ENCODE measurements at places on chromosomes 3 and 15. TPM values are rescaled to one million over a fixed set of nuclear protein-coding genes. Genes with fewer than 3 reads are reported as not detected.

The DLL4 gene
- 0.36 TPM for total RNA-seq

The IL5RA gene
- total RNA-seq = 0.12 TPM

The CCNL1 gene
- total RNA-seq = 167 TPM

DNA sequence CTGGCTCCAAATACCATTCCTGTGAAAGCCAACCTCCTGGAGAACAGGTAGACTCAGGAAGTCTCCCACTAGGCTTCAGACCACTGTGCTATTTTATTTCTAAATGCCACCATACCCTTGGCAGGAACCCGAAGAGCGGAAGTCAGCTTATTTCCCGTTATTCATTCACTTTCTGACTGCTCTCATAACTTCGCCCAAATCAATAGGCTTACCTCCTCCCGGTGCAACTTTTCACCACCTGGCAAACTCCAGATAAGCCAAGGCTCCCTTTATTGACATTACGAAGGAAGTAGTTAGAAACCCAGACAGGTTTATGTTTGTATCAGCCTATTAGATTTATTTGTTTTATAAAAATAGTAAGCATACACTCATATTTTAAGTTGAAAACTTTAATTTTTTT is 3.3 kb upstream of the CCDC54 start:
- DNase-seq = no peak

The CISH gene
- 341 TPM for total RNA-seq

All from activated T-helper 1 cell treated with anti-CD3 and anti-CD28 coated beads, Interleukin-12 subunit alpha, Interleukin-12 subunit beta, Interleukin-2, Interleukin-4 antibody, amounts not matched to agents 30 ng/mL and 10 ng/mL and 1 ng/mL, durations not matched to agents 14 hours and 24 hours and 36 hours (primary cell).